ENCODE measurements at places on chromosomes 3 and 15.

DNA sequence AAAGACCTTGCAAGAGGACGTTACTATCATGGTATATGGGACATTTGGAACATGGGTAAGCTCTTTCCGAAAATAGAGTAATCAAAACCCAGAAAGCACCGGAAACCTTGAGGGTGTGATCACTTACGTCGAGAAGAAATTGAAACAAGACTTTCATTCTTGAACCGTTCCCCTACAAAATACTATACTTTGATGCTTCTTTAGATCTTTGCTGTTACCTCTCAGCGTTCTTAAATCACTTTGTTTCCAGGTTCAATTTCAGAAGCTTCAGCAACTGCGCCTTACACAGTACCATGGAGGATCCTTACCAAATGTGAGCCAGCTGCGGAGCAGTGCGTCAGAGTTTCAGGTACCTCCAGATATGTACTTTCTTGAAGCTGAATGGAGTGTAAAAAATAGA is 10.1 kb downstream of the CRTC3 start:
- no peak for DNase-seq

DNA sequence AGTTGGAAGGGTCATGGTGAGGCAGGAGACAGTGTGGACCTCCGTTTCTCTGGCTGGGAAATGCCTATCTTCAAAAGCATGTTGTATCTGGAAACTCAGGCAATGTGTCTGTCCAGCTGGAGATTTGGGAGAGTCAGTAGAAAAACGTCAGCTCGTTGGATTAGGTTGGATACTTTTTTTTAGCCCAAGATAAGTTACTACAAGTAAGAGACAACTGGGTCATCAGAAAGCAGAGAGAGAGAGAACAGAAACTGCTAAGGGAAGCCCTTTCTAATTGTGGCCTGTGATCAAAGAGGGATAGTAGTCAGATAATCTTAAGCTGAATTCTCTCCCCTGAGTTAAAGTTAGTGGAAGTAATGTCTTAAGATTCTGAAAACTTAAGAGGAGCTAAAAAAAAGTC is 78.9 kb upstream of the ZNF280D start:
- DNase-seq: no peak

DNA sequence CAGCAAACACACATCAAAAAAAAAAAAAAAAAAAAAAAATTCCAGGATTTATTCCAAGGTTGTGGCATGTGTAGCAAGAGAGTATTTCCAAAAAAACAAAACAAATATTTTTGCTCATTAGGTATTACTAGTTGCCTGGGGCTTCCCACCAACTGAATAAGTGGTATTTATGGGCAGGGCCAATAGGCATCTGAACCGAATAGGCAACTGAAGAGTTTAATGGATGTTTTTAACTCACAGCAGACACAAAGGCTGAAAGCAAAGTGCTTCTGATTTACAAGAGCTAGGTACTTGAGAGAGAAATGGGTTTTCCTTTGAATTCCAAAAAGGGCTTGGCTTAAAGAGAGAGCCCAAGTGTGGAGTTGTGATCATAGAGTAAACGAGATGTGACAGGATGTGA is 21.4 kb downstream of the EIF4E3 start:
- DNase-seq: no peak

- peak; percentile 53 for DNase-seq
Measured at GRCh38 chr3:182389071-182389815, 404.1 kb upstream of the ATP11B start.

All from kidney epithelial cell (primary cell).